Left lung (tissue), 14 donors: ENCODE measurements at places on chromosomes 4 and X.
A peak's percentile ranks its signal among the peaks of the same experiment; 100 is the strongest.

DNA sequence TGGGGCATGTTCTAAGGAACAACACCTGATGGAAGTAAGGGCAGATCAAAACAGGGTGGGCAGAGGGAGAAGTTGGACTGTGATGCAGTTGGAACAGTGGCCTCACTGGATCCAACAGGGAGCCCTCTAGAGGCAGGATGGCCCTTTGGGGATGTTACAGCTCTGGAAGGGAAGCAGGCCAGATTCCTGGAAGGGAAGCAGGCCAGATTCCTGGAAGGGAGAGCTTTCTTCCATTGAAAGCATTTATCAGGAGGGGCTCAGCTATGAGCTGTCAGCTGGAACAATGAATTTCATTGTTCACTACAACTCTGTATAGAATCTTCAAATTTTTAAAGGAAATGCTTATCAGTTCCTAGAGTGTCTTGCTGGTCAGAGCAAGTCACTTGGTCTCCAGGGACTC lies 17.7 kb downstream of the IL15 start:
- DNase-seq, result no peak

- no peak for DNase-seq
These were observed 42.1 kb downstream of the AFF1 start for GRCh38 chr4:86976801-86977485.

GRCh38 chr4:187444061-187444460 lies 551.5 kb upstream of the ZFP42 start:
- no peak for DNase-seq

DNA sequence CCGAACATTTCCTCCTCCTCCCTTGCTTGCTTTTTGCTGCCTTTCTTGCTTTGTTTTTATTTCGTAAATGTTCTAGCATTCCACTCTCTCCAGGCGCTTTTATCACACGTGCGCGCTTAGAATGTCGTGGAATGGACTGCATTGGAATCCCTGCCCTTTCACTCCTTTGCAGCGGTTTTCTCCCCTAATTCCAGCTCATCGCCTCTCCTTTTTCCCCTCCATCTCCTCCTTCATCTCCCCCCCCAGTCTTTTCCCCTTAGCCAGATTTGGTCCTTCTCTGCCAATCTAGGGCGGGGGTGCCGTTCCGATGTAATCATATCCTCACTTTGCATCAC lies 579 bp downstream of the OGT start:
- DNase-seq, result no peak

- no peak for DNase-seq
These were observed 1.4 kb downstream of the ZFX start for GRCh38 chrX:24150898-24151297.

DNA sequence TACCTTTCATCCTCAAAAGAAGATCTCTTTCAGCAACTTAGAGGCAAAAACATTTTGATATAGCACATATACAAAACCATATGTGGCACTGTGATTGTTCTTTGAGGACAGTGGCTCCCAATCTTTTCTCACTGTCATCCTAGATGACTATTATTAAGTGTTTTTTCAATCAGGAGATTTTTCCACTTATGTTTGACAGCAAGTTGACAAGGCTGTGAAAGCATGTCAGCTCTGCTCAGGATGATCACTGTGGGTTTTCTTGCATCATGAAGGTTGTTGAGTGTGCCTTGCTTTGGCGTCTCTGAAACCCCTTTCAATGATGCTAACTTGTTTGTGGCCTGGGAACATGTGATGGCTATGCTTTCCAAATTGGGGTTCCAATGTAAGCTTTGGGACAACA lies 20.2 kb upstream of the NSUN7 start:
- no peak for DNase-seq

GRCh38 chrX:109485470-109486340 lies 3.8 kb upstream of the GUCY2F start:
- DNase-seq, result peak; percentile 53

DNA sequence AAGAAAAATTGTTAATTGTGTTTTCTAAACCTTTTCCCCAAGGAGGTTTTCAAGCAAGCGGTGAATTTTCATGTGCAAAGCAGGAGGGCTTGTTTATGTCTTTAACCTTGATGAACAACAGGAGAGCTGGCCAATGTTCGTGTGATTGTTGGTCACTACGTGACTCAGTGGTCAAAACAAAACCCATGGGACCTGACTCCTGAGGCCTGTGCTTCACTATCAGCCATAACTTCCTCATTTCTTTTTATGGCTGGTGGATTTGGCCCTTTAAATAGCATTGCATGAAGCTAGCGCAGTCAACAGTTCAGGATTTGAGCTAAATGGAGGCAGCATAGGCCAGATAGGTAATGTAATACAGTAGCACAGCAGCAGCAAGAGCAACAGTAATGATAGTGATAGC lies 80.5 kb downstream of the MID1IP1 start:
- no peak for DNase-seq

- no peak for DNase-seq
These were observed 165.4 kb upstream of the LDB2 start for GRCh38 chr4:17063888-17064287.

- DNase-seq, result no peak
These were observed 42.4 kb upstream of the NOCT start for GRCh38 chr4:138972956-138973801.

DNA sequence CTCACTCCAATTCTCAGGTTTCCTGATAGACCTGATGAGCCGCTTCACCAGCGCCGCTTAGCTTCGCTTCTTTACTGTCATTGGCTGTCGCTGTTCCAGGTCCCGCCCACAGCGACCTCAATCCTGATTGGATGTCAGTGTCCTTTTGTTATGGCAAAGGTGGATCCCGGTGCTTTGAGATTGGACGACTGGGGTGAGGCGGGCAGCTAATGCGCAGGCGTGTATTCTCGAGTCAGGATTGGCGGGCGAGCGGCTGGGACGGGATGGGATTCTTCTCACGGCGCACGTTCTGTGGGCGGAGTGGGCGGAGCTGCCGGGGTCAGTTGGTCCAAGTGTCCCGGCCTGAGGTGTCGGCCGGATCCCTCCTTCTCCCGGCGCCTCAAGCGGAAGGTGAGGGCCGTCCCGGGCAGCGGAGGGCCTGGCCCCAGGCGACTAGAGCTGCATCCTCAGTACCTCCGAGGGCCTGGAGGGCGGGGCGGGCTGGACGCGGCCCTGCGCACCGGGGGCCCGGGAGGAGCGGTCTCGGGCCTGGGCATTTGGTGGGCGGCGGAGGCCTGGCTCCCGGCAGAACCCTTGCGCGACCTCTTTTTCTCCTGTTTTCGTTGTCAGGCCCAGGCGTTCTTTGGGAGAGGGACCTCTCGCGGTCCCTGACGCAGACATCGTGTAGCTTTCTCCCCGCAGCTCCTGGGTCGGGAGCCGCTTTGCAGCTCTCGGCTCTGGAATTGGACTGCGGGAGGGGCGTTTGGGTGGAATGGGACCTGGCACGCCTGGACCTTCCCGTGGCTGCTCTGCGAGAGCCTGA lies at the start of gene SCOC:
Gene SCOC, plus strand, starts transcription at position 319 of the 802 bp plus-strand sequence. CDS start 5,525 bp downstream, outside the sequence.
- peak; percentile 98 for DNase-seq

- no peak for DNase-seq
These were observed 160.4 kb downstream of the CPEB2 start for GRCh38 chr4:15162465-15163283.

- no peak for DNase-seq
These were observed 16.7 kb upstream of the GBA3 start for GRCh38 chr4:22676063-22676462.

GRCh38 chr4:152455311-152455710 lies 80.6 kb downstream of the FBXW7 start:
- DNase-seq, result no peak

- no peak for DNase-seq
These were observed 190.3 kb upstream of the TAPT1 start for GRCh38 chr4:16416601-16417000.

- no peak for DNase-seq
These were observed 5.0 kb upstream of the AFAP1 start for GRCh38 chr4:7944599-7945220.

- DNase-seq, result no peak
These were observed 40.8 kb downstream of the C4orf46 start for GRCh38 chr4:158630893-158631292.

DNA sequence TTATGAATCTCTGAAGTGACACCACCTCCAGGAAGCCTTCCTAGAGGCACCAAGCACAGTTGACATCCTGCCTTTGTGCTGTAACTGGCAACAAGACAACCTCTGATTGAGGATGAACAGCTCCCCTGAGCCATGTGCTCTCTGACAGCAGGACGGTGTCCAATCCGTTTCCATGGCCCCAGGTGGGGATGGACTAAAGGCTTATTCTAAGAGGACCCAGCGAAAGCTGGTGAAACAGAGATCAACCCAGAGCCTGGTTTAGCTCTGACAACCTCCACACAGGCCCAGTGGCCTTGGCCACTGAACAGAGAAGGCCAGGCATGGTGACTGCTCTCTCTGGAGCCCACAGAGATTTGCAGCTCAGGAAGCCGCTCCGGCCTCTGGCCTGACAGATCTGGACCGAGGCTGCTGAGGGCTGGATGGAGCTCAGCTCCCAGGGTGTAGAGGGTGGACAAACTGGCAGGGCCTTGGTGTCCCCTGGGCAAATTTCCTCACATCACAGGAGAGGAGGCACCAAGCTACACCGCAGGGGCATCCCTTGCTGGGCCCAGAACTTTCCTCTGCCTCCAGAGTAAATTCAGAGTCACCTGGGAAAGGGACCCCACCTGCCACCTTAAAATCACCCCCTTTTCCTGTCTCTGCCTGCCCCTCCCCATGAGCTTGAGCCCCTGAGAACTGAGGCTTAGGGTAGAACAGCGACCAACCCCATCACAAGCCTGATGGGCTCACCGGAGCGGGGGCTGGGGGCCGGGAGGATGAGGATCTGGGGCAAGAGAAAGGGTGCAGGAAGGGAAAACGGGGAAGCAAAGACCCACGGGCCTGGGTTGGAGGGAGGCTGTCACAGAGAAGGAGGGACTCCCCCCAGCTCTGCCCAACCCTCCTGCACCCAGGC lies 40.2 kb downstream of the HMX1 start:
- DNase-seq, result no peak

DNA sequence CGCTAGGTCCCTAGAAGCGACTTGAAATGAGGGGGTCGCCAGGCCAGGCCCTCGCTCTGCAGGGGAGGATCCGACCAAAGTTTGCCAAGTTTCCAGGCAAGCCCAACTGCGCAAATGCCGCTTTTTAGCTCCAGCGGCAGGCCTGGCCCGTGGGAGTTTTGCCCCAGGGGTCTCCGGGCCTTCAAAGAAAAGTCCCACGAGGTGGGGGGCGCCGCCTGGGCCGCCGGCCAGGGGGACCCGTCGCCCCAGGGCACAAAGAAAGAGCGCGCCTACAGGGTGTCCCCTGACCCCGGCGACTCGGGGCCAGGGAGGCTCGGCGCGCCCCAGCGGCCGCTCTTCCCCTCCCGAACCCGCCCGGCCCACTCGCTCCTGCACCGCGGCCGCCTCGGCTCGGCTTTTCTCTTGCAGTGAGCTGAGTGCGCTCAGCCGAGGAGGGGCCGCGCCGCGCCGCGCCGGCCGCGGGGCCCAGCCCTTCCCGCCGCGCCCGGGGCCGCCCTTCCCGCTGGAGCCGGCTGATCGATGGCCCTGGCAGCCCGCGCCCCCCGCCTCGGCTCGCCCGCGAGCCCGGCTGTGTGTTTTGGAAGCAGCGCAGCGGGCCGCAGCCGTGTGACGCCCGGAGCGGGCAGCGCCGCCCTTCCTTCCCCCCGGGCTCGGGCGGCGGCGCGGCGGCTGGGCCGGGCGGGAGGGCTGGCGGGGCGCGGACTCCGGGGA lies 754 bp upstream of the KLF3 start:
- DNase-seq, result no peak

- no peak for DNase-seq
These were observed 954.0 kb upstream of the TENM3 start for GRCh38 chr4:181289198-181289597.

DNA sequence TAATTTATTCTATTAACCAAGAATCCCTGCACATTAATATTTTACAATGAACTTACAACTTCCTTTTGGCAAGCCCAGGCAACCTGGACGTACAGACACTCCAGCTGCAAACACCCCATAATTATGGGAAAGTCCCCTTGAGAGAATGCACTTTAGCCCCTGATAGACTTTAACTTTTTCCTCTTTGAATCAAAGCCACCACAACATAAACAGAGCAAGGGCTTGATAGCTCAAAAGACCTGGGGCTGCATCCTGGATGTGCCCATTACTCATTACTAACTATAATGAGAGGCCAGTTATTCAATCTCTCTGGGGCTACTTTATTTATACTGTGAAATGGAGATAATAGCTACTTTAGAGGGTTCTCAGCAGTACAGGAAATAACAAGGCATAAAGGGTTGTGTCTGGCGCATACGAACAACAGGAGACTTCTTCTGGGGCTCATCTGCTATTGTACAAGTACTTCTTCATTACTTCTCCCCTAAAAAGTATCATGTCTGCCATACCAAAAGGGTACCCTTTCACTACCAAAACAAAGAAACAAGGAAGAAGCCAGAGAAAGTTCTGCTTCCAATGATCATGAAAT lies 54.9 kb downstream of the CASK start:
- DNase-seq, result no peak

DNA sequence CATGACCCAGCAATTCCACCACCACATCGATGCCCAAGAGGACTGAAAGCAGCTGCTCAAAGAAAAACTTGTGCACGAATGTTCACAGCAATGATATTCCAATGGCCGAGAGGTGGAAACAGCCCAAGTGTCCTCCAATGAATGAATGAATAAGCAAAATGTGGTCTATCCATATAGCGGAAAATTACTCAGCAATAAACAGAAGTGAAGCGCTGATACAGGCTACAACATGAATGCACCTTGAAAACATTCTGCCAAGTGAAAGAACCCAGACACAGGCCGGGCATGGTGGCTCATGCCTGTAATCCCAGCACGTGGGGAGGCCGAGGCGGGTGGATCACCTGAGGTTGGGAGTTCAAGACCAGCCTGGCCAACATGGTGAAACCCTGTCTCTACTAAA lies 5.2 kb upstream of the SLC2A9 start:
- DNase-seq, result no peak

DNA sequence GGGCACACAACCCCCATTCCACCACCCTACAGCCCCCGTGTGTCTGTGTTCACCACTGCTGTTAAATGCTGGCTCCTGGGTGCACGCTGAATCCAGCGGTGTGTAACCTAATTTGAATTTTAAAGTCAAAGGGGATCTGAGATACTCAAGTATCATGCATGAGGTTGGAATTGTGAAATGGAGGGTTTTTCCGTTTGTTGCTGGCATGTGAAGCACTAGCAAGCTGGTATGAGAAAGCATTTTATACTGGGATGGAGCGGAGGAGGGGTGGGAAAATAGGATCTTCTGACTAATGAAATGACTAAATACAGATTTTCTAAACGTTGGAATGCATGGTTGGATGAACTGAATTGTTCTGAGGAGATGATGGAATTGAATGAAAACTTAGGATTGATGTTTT lies 36.9 kb upstream of the FAT1 start:
- DNase-seq, result no peak

- DNase-seq, result no peak
These were observed 38.8 kb upstream of the IGFBP7 start for GRCh38 chr4:57148831-57149505.
